ENCODE measurements at places on chromosomes 2 and 18.

DNA sequence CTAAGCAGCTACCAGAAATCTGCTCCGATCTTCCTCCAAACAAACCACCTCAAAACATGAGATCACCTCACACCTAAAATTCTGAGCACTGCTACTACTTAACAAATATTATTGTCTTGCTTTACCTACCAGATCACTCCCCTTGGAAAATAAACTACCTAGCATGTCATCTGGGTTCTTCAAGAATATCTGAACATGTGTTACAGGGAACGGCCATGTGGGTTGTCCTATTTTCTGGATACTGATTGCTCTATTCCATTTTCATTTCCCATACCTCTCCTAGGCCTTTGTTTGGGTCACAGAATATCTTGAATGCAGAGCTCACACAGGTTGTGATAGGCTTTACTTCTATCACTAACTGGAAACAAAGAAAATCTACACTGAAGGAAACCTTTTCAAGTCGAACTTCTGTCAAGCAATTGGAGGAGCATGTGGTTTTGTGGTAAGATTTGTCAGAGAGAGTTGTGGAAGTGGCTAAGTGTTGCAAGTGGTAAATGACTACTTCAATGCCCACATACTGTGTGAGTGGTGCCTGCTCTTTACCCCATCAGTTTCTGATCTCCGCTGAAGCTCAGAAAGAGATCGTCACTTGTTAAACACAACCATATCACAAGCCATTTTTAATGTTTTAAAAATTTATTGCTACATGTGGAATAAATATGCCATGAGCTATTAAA lies 739.1 kb upstream of the ZEB2 start:
- peak; percentile 91 for DNase-seq

GRCh38 chr18:2641638-2642037 lies 13.9 kb upstream of the SMCHD1 start:
- DNase-seq, result peak; percentile 37

- DNase-seq, result no peak
These were observed 125.3 kb upstream of the ZEB2 start for GRCh38 chr2:144645083-144645778.

GRCh38 chr2:235463893-235464292 lies 29.9 kb upstream of the AGAP1 start:
- no peak for DNase-seq

GRCh38 chr18:9337873-9338272 lies 3.3 kb downstream of the TWSG1 start:
- peak; percentile 72 for DNase-seq

GRCh38 chr2:213995400-213996105 lies 415.3 kb upstream of the VWC2L start:
- DNase-seq, result no peak

DNA sequence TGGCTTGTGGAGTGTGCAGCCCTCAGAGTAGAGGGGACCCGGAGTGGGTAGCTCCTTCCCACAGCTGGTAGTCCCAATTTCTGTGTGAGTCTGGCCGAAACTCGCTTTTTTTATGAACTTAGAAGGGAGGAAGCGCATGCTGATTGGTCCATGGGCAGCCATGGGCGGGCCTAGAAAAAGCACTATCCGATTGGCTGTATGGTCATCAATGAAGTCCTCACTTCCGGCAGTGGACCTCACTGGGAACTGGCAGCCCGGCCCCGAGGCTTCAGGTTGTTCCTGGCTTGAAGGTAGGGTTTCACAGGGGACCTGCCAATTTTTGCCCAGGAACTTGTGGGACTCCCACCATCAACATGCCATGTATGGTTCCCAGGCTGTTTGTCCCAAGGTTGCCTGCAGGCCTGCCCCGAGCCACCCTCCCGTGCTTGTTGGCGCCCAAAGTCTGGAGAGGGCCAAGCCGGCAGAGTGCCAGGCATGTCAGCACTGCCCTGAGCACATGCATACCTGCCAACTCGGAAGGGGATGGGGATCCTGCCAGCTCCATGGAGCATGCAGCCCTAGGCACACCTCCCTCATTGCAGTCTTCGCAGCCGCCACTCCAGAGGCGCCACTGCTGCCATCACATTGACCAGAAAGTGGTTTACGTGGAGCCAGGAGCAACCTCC lies 98.5 kb downstream of the ATP9B start:
- DNase-seq, result no peak
